ENCODE measurements at places on chromosomes 12 and 14.
A peak's percentile ranks its signal among the peaks of the same experiment; 100 is the strongest.

GRCh38 chr12:122991623-122992275, 11.3 kb downstream of the ARL6IP4 start:
- DNase-seq = no peak

- DNase-seq = no peak
Measured at GRCh38 chr14:70886421-70887206, 20.6 kb upstream of the PCNX1 start.

DNA sequence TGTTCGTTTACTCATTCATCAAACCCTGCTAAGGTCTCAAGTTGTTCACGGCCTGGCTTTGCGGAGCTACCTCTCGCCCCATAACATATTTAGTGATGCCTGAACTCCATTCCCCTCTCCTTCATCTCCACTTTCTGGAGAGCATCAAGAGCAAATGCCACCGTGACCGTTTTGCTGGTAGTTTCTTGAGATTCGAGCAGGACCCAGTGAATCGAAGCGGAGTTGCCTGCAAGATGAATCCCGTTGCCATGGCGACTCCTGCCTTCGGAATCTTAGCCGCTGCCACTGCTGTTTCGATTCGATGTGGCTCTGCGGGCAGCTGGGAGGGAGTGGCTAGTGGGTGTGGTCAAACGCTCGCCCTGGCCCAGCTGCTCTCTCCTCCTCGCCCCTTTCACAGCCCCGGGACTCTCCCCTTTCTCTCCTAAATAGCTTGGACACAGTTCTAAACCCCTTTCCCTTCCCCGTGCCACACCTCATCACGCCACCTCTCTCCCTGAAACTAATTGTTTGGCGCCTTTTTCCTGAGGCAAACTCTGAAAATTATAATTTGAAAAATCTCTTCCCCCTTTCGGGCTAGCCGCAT, 1.4 kb downstream of the DAAM1 start:
- peak; percentile 31 for DNase-seq

GRCh38 chr14:94143239-94143638, 13.8 kb upstream of the IFI27L2 start:
- no peak for DNase-seq

DNA sequence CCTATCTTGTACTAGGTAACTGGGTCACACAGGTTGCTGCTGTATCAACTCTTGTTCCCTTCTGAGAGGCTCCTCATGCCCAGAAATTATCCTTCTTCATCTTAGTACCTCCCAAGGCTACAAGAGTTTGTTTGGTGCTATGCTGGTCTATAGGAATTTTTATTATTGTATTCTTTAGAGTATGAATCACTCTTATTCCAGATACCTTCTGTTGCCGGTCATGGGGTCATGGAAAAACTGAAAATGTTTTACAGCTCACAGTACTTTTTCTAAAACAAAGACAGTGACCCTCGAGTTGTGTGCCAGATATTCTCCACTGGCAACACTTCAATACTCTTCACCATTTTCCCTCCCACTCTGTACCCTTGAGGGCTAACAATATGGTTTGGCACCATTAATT, 1598.0 kb upstream of the TMEM132C start:
- DNase-seq = no peak

- no peak for DNase-seq
Measured at GRCh38 chr12:28088566-28089272, 101.5 kb upstream of the CCDC91 start.

DNA sequence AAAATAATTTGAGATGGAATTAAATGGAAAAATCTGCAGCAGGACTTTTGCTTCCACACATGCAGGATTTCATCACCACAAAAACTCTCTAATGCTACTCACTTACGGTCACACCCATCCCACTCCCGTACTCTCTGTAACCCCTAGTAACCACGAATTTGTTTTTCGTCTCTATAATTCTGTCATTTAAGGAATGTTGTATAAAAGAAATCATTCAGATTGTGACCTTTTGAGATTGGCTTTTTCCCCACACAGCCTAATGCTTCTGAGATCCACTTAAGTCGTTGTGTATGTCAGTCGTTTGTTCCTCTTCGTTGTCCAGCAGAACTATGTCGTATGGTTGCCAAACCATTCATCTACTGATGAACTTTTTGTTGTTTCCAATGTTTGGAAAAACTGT, 19.8 kb upstream of the PZP start:
- DNase-seq = no peak

DNA sequence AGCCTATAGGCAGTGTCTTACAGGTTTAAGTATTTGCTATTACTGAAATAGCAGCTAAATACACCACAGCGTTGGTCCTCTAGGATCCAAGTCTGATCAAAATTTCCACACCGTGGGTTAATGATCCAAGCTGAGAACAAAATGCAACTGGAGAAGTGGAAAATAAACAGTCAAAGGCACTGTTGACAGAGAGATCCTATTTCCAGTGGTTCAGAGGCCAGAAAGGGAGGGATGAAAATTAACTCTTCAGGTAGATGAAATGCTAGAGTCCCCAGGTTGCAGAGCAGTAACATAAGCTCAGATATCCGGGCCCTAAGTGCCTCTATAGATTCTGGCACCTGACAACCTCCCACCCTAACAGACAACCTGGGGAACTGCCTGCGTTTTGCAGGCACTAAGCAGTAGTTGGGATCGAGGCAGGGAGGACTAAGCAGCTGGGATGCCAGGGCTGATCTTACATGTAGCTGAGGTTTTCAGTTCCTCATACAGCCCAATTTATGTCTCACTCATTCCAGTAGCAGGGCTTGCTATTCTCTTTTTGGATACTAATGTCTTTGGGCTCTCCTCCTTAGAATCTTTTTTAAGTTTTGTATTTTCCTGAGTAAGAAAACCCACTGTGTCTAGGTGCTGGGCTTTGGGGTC, 42.7 kb upstream of the CRACR2A start:
- no peak for DNase-seq

GRCh38 chr12:64675795-64676194, 65.5 kb downstream of the RASSF3 start:
- DNase-seq = no peak

GRCh38 chr14:24307575-24308341, at the start of gene CIDEB:
CIDEB (minus strand) TSS chr14:24307977; CDS start chr14:24307858, 119 bp downstream.
- peak; percentile 38 for DNase-seq

DNA sequence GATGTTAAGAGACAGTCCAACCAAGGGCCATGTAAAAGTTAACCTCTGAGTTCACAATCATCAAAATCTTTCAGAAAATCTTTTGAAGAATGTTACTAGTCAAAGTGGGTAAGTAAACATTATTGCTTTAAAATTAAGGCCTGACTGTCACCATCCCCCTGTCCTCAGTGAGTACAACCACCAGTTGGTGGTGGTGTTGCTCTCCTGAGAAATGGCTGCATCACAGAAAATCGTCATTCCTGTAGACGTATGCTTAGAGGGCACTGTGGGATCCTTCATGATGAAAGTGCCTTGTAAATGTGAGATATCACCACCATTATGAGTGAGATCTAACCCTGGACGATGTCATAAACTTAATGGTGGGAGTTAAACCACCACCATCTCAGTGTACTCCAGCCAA, 451.2 kb downstream of the RPS29 start:
- no peak for DNase-seq

GRCh38 chr14:90091393-90091792, 29.6 kb downstream of the KCNK13 start:
- no peak for DNase-seq

DNA sequence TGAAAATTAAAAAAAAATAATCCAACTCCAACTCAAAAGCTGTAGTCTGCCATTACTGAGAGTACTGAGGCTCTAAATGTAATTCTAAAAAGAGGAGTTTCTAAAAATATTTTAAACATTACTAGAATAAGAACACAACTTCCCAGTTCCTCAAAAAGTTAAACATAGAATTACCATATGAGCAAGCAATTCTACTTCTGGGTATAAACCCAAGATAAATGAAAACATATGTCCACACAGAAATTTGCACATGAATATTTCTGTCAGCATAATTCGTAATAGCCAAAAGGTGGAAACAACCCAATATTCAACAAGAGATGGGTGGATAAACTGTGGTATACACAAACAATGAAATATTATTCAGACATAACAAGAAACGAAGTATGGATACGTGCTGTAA, 15.0 kb upstream of the NR2C1 start:
- DNase-seq = no peak

- no peak for DNase-seq
Measured at GRCh38 chr12:126349383-126349782, 1284.1 kb downstream of the AACS start.

DNA sequence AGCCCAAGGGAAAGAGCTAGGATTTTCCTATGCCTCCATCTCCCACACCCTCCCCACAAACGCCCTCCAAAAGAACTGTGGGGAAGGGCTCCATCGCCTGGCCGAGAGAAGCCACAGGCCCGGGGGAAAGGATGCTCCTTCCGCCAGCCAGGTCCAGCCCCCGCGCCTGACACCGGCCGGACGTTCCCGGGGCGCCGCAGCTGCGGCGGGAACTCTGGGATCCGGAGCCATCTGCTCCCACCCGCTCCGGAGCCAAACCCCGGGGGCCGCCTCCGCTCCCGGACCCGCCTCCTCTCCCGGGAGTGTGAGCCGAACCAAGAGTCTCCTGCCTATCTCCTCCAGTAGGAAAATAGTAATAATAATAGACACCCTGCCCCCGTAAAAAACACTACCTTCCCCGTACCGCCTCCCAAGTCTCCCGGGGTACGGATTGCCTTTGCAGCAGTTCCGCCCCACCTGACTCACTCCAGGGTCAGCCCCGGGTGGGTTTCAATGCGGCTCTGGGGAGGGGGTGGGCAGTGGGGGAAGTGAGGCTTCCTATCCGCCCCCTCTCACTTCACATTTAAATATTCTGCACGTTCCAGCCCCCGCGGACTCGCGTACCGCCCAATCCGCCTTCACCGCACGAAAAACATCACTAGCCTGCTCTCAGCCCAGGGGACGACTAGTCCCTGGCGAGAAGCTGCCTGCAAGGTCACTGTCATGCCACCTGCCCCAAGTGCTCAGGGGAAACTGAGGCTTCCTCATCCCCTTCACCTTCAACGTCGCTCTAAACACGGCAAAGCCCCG, 2.4 kb downstream of the AGAP2 start:
- DNase-seq = no peak

- no peak for DNase-seq
Measured at GRCh38 chr14:92630367-92630766, 116.8 kb downstream of the RIN3 start.

GRCh38 chr14:80304125-80304766, 92.9 kb upstream of the DIO2 start:
- no peak for DNase-seq

DNA sequence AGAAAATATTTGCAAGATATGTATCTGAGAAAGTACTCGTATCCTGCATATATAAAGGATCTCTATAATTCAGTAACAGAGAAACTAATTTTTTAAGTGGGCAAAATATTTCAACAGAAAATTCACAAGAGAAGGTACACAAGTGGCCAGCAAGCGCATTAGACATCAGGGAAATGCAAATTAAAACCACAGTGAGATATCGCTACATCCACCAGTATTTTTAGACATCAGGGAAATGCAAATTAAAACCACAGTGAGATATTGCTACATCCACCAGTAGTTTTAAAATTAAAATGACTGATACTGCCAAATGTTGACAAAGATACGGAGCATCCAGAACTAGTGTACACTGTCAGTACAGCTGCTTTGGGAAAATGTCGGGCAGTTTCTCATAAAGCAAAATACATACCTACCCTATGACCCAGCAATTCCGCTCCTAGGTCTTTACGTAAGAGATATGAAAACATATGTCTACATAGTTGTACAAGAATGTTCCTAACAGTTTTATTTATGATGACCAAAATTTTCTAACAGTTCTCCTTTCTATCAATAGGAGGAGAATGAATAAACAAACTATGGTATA, 2.8 kb upstream of the KCNK13 start:
- no peak for DNase-seq

- DNase-seq = no peak
Measured at GRCh38 chr12:33628087-33628486, 188.5 kb upstream of the SYT10 start.

- no peak for DNase-seq
Measured at GRCh38 chr12:71601546-71601945, 62.1 kb downstream of the ZFC3H1 start.

DNA sequence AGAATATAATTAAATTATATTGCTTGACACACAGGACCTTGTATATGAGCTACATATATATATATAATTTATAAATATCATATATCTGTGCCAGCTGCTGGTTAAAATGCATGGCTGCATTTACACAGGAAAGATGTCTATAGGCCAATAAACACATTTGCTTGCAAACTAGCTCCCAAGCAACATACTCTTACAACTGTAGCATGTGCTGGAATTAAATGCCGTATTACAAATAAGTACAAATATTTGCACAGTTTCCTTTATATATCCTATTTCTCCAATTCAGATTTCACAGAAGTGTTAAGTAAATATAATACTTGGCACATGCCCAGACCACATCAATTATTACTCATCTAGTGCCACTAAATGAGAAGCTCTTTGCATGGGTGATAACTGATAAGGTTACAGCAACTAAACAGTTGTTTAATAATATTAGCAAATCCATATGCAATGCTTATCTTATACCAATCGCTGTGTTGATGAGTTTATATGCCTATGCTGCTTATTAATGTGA, 66.7 kb upstream of the E2F7 start:
- no peak for DNase-seq

DNA sequence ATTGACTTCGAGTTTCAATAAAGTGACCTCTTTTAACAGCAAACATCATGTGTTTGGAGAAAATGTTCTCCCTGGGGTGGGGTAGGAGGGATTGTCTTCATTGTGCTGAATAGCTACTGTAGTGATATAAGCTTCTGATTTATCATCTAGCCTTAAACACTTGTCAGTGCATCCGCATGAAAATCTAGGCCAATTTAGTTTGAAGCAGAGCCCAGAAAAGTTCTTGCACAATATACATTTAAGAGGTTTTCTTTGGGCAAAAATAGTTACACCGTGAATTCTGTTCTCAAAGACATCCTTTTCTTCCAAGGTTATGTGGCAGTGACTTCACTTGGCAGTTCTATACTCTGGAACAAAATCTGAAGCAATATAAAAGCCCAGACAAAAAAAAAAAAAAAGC, 136.0 kb upstream of the IFNG-AS1 start:
- no peak for DNase-seq

GRCh38 chr12:53065975-53066931, 12.9 kb downstream of the SPRYD3 start:
- DNase-seq = peak; percentile 54

DNA sequence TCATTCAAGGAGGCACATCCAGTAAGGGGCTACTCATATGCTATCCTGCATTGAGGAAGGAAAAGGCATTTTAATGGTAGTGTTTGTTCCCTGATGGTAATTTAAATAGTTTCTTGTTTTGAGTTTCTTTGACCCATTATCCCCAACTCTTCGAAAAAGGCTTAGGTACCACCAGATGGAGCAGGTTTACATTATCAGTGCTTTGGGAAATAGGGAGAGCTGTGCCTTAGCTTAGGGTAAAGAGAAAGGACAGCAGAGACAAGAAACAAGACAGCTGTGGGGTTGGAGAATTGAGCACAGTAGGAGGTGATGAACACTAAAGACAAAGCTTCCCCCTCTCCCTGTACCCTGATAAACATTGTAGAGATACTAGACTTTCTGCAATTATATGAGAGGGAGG, 29.1 kb upstream of the HELB start:
- no peak for DNase-seq

GRCh38 chr12:19893514-19893913, 454.2 kb downstream of the AEBP2 start:
- DNase-seq = no peak
